ENCODE measurements at places on chromosomes 12 and 14.

DNA sequence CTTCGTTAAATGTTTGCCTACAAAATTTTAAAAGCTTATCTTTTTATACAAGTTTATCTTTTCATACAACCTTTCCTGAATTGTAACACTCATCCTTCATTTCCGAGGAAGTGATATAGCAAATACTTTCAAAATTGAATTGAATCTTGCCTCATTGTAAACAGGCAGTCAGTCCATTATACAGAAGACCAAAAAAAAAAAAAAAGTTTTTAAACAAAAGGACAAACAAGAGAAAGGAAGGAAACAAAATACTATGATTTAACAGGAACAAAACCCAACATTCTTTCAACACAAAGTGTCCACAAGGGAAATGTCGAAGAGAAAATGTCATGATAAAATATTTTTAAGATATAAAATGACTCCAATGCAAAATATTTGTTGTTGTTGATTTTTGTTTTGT, 8.5 kb downstream of the ATF7 start:
- DNase-seq = no peak

DNA sequence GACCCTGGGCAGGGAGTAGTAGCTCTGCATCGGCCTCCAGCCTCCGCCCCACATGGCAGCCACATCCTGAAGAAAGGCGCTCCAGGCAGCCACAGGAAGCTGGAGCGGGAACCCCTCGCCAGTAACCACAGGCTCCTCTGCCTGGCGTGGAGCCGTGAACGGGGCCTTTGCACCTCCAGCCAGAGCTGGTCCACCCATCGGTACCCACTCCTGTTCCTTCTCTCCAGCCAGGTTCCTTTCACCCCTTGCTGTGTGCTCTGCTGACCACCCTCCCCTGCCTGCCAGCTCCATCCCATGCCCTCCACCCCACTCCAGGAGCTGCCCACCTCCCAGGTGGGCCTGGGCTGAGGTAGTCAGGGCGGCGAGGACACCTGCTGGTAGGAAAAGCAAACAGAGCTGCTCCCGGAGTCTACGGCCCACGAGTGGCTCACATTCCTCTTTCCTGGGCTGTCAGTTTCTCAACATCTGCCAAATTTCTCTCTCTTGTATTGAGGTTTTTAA, 2.7 kb downstream of the TGFB3 start:
- peak; percentile 13 for DNase-seq

DNA sequence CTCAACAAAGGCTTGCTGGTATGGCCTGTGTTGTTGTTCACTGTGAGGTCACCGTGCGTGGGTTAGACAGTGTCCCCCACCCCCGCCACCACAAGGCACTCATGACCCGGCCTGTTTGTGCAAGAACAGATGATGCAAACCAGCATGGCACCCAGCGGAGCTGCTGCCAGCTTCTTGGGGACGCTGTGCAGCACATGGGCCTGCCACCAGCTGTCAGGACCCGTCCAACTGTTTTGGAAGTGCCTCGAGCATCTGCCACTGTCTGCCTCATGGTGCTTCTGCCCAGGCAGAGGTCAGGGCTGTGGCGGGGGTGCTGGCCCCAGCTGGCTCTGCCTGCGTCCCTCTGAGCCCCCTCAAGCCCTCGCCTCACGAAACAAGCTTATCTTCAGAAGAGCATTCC, 1.5 kb downstream of the ASB2 start:
- no peak for DNase-seq

GRCh38 chr12:122917507-122918121, 21.7 kb upstream of the VPS37B start:
- DNase-seq = no peak

- DNase-seq = no peak
These were observed 12.8 kb upstream of the NRDE2 start for GRCh38 chr14:90344331-90345238.

DNA sequence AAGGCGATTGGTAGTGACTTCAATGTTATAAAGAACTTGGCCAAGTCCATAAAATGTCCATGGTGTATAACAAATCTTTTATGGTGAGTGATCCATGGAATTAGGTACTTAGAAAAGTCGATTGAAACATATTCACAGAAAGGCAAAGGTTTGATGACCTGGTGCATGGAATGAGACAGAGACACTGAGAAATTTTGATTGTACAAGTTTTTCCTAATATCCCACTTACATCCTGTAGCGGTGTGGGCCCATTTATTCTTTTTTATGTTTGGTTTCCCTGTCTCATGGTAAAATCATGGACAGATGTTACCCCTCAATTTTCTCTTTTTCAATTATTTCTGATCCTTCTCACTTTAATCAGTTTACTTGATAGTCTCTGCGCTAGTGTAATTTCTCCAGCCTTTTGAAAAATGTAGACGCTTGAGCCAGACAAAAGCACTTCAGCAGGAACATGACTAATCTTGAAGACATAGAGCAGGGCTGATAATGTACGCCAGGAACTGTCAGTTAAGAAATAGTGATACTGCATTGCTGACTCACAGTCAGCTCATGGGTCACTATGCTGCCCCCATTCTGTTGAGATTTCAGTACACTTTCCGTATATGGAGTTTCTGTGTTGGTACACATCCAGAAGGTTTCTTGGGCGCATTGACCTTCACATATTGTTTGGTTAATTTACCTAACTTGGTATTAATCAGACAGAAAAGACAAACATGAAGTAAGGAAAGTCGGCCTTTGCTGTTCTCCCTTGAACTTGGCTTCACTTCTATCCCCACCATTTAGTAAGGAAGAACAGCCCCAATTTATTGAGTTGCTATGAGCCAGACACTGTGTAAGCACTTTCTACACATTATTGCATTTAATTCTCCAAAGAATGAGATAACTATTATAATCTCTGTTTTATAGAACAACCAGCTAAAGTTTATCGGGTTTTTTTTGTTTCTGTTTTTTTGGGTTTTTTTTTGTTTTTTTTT, 841.7 kb downstream of the DIO2 start:
- DNase-seq = no peak

DNA sequence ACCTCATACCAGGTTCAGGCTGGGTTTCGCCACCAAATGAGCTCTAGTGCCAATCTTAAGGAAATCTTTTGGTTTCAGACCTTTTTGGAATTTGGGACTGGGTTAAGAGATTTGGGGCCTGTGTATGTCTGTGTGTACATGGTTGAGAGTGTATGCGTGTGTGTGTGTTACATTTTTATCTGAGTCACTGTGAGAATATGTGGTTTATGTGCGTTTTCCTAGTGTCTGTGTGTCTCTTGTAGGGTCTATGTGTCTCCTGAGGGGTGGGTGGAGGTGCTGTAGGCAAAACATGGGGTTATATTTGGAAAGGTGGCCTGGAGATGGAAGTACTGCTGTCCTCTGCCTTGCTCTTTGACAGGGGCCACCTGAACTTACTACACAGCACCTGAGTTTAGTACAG, 17.9 kb downstream of the C12orf43 start:
- DNase-seq = no peak

GRCh38 chr12:12636641-12637040, 25.0 kb downstream of the CREBL2 start:
- no peak for DNase-seq

DNA sequence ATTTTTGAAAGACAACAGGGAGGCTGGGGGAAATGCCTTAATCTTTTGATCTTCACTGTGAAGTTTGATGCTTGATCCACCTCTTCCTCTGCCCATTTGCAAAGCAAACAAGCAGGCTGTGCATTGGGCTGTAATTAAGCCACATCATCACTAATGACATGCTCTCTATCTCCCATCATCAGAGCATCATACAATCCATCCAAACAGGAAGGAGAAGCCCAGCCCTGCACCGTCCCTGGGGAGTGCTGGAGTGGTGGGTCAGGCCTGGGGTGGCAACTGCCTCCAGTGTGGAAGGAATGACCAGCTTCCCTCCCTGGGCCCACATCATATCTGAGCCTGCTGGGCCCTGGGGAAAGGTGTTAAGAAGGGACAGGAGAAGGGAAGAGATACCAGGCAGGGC, 6.9 kb upstream of the KRT74 start:
- DNase-seq = no peak

- DNase-seq = no peak
These were observed 56.3 kb upstream of the NPFF start for GRCh38 chr12:53563452-53564028.

GRCh38 chr14:96042248-96042930, 3.2 kb downstream of the C14orf132 start:
- no peak for DNase-seq

DNA sequence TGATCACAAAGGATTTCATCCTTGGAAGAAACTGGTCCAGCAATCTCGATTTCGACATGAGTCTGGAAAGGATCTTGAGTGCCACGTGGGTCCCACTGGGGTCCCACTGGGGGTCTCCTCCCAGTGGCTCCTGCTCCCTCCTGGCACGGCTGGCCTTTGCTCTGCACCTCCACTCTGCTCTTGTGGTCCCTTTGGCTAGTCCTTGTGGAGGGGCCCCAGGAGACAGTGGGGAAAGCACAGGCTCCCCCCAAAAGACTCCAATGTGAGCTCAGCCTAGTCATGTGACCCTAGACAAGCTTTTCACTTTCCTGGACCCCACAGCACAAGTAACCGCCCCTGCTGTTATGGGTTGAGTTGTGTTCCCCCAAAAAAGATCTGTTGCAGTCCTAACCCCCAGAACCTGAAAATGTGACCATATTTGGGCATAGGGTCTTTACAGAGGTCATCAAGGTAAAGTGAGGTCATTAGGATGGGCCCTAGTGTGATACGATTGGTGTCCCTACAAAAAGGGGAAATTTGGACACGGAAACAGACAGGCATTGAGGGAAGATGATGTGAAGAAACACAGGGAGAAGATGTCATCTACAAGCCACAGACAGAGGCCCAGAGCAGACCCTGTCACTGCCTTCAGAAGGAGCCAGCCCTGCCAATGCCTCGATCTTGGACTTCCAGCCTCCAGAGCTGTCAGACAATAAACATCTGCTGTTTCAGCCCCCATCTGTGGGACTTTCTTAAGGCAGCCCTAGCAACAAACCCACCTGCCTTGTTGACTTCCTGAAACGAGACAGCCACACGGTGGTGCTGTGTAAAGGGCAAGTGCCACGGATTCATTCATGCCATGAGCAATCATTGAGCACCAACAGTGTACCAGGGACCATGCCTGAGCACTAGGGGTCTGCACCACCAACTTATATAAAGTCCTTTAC, 23.8 kb upstream of the PPP2R5C start:
- peak; percentile 46 for DNase-seq

GRCh38 chr12:130613131-130613530, 103.0 kb downstream of the RIMBP2 start:
- DNase-seq = no peak

GRCh38 chr12:27785882-27786570, 6.0 kb upstream of the MANSC4 start:
- no peak for DNase-seq

DNA sequence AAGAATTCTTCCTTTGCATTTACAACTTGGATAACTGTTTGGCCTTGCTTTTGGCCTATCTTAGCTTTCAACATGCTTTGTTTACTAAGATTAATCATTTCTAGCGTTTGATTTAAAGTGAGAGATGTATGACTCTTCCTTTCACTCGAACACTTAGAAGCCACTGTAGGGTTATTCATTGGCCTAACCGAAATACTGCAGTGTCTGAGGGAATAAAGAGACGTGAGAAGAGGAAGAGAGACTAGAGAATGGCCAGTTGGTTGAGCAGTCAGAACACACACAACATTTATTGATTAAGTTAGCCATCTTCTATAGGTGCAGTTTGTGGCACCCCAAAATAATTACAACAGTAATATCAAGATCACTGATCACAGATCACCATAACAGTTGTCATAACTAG, 62.3 kb upstream of the CCDC175 start:
- no peak for DNase-seq

- no peak for DNase-seq
These were observed 153.6 kb upstream of the PLEKHA5 start for GRCh38 chr12:18975933-18976332.

DNA sequence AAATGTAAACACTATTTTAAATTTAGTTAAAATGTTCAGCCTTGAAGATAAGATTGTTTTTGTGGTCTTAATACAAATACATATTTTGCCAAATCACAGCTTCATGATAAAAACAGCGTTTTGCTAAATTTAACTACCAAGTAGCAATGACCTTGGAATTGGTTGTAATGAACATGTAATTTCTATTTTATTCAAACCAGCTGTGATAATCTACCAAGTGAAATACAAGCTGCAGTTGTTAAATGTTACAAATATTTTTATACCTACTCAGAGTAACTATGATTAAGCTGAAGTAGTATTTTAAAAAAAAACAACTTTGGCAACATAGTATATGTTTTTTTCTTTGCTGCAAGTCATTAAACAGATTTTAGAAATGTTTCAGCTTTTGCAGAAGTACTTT, 96.2 kb downstream of the CPSF2 start:
- DNase-seq = no peak

DNA sequence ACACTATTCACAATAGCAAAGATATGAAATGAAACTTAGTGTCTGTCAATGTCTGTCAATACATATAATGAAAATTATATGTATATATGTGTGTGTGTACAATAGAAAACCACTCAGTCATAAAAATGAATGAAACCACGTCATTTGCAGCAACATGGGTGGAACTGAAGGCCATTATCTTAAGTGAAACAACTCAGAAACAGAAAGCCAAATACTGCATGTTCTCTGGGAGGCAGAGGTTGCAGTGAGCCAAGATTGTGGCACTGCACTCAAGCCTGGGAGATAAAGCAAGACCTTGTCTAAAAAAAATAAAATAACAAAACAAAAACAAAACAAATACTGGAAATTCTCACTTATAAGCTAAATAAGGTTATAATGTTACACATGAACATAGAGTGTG, 16.7 kb upstream of the E2F7 start:
- no peak for DNase-seq

All from CD4-positive, alpha-beta T cell treated with Interleukin-1 beta for 1 hour (primary cell).